ENCODE measurements at places on chromosomes 12 and 14.
A peak's percentile ranks its signal among the peaks of the same experiment; 100 is the strongest.

- DNase-seq: no peak
Measured at GRCh38 chr14:34299360-34299759, 162.7 kb downstream of the SPTSSA start.

- no peak for DNase-seq
Measured at GRCh38 chr12:122999196-122999946, 18.9 kb downstream of the ARL6IP4 start.

DNA sequence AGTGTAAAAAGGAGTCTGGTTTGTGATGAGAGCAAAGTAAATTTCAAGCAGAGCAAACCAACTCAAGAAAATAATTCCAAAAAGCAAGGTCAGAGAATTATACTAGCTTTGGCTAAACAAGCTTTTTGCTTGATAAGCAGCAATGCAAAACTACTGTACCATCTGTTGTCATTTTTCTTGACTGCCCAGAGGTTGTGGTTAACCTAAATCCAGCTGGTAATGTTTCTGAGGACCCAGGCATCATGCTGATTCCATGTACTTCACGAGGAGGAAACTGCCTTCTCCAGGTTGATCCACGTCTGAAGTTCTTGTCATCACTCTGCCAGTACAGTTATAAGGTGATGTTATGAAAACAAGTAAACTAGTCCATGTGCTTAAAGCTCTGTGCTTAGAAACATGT is 185.2 kb downstream of the ACSS3 start:
- DNase-seq: peak; percentile 5

DNA sequence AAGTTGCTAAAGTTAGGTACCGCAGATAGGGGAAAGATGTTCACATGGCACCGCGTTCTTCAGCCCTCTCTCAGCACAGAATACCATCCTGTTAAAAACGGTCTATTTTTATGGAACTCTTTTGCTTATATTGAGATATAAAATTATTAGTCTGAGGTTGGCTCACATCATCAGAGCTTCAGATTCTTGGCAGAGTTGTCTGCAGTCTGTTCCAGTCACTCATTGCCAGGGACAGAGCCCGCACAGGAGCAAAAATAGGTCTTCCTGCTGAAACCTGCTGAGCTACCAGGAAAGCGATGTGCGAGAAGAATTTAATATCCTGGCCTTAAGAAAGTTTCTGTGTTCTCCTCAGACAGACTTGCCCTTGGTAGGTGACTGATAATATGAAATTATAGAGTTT is 249.8 kb downstream of the VRK1 start:
- peak; percentile 53 for DNase-seq

DNA sequence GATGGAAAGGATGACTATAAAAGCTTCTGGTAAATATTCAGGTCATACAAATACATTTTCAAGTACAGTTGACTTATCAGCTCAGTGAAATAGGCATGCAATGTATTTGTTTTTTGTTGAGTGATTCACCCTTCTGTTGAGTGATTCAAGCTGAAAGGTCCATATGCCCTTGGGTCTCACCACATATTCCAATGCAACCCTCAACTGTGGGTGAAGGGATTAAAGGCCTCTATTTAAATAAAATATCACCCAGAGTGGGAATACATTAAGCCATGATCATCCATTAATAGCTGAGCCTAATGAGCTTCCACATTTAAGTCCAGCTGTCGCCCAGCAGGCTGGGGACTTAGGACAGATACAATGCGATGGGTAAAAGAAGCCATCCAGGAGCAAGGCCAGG is 120.2 kb downstream of the CRACR2A start:
- DNase-seq: no peak

DNA sequence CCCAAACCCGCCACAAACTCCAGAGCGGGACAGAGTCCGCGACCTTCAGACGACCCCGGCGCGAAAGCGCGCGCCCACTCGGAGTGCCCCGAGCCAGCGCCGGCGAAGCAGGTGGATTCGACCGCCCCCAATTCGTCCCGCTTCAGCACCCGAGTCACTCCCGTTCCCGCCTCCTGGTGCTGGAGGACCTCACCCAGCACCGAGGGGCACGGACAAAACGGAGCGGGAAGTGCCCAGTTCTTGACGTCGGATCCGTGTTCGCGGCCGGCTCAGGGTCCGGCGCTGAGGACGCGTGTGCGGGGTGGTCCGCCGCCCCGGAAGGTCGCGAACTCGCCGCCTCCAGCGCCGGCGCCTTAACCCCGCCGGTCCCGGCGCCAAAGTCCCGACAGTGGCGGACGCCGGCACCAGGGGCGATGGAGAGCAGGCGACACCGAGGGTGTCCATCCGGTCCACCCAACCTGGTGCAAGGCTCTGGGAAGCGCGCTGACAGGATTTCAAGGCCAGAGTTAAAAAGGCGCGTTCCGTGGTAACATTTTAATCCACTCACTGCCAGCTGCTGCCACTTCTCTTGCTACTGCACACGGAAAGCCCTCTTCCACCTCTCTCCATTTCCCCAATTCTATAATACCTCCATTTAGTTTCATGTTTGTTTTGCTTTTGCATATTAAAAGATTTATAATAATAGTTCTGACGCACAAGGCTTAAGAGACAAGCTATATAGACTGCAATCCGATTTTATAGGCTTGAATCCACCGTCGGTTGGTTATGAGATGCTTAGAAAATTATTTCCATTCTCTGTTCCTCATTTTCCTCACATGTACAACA is 240.0 kb upstream of the CPNE8 start:
- peak; percentile 53 for DNase-seq

DNA sequence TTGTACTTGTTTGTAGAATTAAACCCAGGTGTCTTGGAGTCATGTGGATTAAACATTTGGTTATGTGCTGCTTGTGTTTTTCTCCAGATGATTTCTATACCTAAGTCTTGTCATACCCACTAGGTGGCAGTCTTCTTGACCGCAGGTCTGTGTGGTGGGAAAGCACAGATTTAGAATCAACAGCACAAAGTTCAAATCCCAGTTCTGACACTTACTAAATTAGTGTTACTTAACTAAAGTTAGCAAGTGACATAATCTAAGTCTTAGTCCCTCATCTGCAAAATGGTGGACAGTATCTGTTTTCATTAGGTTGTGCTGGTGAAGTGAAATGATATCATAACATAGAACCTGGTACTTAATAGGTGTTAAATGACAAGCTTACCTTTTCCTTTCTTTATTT is 151.0 kb upstream of the ARHGAP5 start:
- no peak for DNase-seq

GRCh38 chr14:105945896-105946295 is 419.5 kb downstream of the TMEM121 start:
- DNase-seq: no peak

DNA sequence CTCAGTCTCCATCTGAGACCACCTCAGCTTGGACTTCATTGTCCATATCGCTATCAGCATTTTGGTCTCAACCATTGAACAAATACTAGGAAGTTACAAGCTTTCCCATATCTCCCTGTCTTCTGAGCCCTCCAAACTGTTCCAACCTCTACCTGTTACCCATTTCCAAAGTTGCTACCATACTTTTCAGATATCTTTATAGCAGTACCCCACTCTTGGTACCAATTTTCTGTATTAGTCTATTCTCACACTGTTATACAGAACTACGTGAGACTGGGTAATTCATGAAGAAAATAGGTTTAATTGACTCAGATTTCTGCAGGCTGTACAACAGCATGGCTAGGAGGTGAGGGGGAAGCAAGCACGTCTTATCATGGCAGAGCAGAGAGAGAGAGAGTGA is 53.8 kb downstream of the PRKCH start:
- no peak for DNase-seq

- DNase-seq: peak; percentile 26
Measured at GRCh38 chr14:44649061-44649460, 142.0 kb upstream of the FSCB start.

- DNase-seq: no peak
Measured at GRCh38 chr12:132379996-132380395, 50.6 kb upstream of the GALNT9 start.

DNA sequence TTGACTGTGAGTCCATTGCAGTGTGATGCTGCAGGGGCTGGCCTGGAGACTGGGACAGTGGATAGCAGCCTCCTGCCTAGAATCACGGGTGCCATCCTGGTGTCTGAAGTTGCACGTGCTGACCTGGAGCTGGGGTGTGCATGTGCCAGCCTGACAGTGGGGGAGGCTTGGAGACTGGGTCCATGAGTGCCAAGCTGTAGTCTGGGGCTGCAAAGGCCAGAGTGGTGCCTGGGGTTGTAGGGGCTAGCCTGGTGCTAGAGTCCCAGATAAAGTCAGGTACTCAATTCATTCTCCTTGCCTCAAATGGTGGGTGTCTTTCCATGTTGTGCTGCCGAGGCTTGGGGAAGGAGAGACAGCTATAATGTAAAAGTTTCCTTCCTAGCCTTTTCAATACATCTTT is 181.9 kb upstream of the NPAS3 start:
- no peak for DNase-seq

DNA sequence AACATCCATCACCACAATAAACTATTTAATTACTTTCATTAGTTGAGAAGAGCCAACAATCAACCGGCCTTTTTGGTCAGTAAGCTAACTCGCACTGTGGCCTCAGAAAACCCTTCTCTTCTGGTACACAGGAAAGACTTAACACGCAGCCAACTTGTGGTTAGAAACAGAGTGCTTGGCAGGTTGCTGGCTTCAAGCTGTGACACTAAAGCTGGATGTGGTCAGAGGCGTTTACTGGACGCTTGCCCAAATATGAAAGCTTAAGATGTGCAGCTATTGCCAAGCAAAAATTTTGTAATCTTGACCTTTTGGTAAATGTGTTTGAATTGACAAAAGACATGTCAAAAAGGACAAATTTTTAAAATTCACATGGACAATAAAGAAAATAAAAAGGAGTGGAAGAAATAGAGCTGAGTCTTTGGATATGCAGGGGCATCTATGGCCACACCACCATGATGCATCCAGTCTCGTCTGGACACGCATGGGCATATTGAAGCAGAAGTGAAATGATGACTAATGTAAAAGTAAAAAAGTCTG is 2.6 kb upstream of the KLRK1 start:
- DNase-seq: no peak

DNA sequence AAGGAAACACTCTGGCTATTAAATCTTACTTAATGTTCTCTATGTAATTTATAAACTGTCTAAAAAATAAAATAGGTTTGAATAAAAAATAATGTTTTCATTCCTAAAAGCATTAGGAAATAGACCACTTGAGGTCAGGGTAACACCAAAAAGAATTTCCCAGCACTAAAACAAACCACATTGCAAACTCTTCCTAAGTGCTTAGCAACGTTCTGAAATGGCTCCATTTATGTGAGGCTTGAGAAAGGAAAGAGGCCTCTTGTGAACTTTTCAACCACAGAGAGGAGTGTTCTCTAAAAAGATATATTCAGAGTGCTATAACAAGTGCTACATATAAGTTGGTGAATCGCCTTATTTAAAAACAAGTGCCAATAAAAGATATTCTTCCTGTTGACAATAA is 42.7 kb downstream of the ALX1 start:
- no peak for DNase-seq

DNA sequence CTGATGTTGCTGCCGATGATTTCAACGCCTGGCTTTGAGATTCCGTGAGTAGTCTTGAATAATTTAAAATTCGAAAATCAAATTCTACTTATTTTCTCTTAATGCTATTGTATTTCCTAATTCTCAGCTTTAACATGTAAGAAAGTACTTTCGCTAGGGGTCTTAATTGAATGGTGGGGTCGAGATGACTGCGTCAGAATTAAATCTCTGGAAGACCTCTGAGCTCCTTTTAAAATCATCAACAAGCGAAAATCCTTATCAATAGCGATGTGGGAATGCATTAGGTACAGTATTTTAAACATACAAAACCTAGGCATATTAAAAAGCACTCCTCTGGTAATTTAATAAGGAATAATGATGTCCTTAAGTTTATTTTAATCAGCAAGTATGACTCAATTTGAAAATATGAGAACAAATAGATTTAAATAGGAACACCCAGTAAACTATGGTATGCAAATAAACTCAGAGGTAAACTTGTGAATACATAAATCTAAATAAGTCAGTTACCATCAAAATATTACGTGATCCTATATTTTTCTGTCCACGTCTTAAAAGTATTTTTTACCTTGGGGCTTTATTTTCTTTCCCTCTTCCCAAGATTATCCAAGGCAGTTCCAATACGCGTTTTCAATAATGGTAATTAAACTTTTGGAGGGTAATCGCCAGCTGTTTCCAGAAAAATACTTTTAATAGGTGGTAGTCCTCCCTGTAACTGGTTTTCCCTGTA is 1.4 kb downstream of the FOXA1 start:
- no peak for DNase-seq

DNA sequence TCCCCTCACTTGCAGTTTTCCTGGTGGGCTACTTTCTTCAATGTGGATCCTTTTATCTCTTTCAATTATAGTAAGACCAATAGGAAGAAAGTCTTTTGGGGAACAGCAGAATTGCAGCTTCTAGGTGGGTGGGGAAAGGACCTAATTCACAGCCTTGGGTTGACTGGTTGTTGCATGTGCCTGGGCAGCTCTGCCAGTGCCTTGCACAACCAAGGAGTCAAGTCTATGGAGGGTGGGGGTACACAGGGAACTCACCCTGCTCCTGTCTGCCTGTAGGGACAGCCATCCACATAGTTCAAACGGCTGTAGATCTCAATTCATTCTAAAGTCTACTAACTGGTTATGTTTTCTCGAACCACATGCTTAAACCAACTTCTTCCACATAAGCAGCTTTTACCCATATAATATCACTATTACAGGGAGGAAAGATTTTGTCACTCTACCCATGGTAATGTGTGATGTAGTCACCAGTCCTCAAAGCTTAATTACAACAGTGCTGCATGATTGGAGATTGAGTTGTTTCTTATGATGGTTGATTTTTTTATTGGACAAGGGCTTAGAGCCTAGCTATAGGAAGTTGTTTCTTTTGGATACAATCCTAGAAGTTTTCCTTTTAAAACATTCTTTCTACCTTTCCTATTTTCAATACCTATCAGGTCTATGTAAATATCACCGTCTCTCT is 117.7 kb upstream of the FRMD6 start:
- DNase-seq: no peak

GRCh38 chr12:46832130-46832704 is 6.4 kb upstream of the SLC38A4 start:
- no peak for DNase-seq

- no peak for DNase-seq
Measured at GRCh38 chr14:96470331-96470730, 31.9 kb upstream of the PAPOLA start.

- DNase-seq: no peak
Measured at GRCh38 chr12:85803231-85803630, 33.0 kb downstream of the RASSF9 start.

GRCh38 chr12:64794305-64794704 is 30.1 kb upstream of the TBC1D30 start:
- DNase-seq: no peak

- no peak for DNase-seq
Measured at GRCh38 chr14:58772794-58773620, 135.2 kb downstream of the DACT1 start.

DNA sequence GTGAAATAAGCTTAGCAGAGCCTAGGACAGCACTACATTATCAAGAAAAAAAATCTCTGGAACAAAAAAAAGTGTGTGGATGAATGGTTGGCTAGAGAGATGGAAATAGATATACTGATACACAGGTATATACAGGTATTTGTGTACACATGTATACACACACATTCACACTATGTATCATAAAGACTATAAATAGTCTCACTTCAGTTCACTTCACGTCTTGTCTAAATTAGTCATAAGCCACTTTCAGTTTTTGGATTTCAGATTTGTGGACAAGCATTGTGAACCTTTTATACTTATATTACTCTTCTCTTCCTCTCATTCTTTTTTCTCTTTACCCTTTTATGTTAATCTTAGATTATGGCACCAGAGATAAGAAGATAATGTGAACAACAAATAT is 41.8 kb upstream of the SLC6A15 start:
- no peak for DNase-seq

GRCh38 chr14:26687301-26687837 is 89.5 kb upstream of the NOVA1 start:
- DNase-seq: no peak

Measured in NCI-H446 (cell line).